ENCODE measurements at places on chromosomes 2 and 18.

- DNase-seq = no peak
These were observed 12.5 kb downstream of the SDC1 start for GRCh38 chr2:20212459-20212870.

GRCh38 chr2:190250421-190250820 is 69.2 kb downstream of the HIBCH start:
- DNase-seq = no peak

- DNase-seq = no peak
These were observed 36.3 kb downstream of the STAT4 start for GRCh38 chr2:191114403-191114886.

DNA sequence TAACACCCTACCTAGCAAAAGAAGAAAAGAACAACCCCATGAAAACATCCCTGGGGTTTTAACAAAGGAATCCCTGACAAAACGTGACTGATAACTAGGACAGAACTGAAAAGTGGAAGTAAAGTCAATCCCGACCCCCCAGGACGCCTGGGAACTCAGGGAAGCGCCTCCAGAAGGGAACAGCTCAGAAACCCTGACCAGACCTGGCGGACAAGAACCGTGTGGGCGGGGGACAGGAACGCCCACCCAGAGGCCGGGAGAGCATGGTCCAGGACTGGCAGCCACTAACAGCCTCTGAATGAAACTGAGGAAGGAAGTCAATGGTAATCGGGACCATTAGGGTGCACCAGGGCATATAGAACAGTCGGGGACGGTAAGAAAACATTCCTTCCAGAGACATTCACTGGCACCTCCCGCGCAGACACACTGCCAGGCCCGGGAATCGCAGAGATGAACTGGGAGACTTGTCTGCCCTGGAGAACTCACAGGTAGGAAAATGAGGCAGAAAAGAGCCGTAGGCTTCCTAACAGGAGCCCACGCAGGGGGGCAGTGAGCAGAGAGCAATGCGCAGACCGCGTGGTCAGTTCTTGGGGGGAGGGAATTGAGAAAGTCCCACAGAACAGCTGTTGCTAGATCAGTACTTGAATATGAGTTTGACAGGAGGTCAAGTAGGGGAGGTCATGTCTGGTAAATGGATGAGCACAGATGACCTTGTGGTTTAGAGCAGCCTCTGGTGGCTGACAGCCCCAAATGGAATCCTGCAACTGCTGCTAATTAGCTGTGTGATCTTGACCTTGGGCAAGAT is 1.3 kb upstream of the TBC1D8 start:
- peak; percentile 57 for DNase-seq

DNA sequence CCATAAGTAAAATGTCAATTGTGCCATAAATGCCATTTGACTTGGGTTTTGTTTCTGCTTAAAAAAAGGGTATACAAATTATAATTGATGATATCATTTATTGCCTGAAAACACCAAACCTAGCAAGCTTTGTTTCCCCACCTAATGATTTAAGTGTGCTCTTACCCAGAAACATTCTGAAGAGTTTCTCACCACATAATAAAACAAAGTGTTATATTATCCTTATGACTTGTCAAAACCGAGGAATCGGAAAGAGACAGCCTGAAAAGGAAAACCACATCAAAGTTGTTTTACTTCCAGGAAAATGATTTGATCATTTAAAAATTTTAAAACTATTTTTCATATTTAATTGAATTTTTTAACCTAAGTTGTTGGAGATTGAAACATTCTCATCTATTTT is 170.5 kb upstream of the SLC39A10 start:
- DNase-seq = no peak

DNA sequence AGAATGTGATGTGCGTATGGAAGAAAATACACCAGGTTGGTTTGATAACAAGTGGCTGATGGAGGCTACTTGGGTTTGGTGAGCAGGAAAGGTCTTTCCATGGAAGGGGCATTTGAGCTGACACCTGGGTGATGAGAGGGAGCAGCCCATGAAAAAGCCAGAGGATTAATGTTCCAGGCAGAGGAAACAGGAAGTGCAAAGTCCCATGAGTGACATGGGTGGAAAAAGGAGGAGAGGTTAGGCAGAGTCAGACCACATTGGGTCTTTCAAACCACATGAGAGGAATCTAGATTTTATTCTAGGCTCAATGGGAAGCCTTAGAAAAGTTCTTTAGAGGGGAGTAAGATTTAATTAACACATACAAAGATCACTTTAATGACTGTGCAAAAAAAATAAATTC is 195.7 kb downstream of the LRATD1 start:
- DNase-seq = no peak

DNA sequence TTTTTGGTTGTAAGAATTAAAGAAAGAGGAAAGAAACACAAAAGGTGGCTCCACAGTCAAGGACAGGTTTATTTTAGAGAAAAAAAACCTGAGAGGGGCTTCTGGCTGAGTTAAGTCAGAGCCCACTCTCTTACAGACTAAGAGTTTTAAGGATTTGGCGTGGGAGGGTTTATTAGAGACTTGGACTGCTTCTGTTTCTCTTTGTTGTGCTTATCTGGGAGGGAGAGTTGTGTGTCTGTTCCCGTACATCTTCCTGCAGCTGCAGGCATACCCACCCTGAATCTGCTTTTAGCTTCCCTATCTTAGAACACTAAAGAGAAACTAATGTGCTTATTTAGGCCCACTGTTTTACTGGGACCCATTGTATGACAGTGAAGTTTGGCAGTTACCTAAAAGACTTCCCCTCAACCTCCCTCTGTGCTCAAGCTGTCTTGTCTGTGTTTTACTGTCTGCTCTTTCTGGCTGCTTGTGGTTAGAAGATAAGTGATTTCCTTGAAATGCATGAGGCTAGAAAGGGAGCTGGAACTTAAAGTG is 2.7 kb downstream of the RSAD2 start:
- DNase-seq = no peak

DNA sequence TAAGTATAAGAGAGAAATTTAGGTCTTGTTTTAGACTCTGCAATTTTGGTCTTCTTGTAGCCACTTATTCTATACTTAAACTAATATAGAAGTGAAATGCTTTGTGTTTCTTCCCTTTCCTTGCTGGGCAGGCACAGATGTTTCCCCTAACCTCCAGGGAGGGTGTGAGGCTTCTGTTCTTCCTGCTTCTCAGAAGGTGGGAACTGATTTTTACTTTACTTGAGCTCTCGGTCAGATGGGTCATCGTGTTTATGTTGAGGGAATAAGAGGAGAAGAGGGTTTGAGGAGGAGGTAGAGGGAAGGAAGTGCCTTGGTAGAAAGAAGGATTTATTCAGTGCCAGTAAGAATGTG is 92.5 kb upstream of the CXCR4 start:
- no peak for DNase-seq

GRCh38 chr2:191202209-191202721 is 42.9 kb upstream of the MYO1B start:
- no peak for DNase-seq

- DNase-seq = no peak
These were observed 41.3 kb downstream of the PDCL3 start for GRCh38 chr2:100603948-100604633.

DNA sequence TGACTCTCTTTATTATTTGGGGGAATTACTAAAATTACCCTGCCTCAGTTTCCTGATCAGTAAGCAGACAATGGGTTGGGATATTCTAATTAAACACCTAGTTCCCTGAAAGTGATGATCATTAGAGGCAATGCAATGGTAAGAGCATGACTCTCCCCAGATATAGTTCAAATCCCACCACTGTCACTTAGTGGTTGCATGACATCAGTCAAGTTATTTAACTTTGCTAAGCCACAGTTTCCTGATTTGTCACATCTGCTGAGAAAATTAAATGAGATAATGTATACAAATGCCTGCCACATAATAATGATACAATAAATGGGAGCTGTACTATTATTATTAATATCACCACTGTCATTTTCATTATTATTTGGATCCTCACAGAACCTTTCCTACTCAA is 29.9 kb downstream of the ZEB2 start:
- DNase-seq = no peak

- DNase-seq = peak; percentile 66
These were observed 63.1 kb downstream of the RHOB start for GRCh38 chr2:20509770-20510490.

GRCh38 chr2:11573418-11574175 is 39.8 kb downstream of the GREB1 start:
- DNase-seq = no peak

DNA sequence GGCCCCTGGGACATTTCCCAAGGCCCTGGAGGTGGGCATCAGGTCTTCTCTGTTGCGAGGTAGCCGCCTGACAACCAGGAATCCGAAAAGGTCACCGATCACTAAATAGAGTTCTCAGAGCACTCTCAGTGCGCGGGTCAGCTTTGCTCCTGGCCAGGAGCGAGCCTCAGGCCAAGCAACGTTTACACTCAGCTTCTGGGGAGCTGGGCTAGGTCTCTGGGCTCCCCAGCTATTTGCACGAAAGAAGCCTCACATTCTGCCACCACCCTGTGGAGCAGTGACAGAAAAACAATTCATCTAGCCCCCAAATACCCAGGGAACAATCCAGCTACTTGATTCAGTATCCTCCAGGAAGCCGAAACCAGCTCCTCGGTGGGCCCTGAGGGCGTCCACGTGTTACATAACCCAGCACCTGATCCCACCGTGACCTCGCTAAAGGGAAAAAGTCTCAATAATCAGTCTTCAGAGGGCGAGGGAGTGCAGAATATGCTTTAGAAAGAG is 3.3 kb downstream of the SH3BP4 start:
- no peak for DNase-seq

DNA sequence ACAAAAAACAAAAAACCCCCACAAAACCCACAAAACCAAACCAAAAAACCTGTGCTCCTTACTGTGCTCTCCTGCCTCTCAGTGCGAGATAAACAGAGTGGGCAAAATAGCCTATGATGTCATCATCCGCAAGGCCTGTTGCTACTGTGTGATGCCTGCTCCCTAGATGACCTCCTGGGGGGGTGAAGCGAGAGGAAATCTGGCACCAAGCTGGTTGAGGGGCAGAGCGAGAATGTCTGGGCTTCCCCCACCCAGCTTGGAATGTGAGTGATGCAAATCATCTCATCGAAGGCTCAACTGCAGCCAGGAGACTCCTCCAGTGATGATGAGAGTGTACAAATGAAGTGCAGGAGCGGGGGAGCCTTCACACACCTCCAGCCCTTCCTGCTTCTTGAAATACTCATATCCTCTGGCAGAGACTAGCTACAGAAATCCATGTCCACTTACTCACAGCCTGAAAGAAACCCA is 57.7 kb upstream of the MAP4K3 start:
- no peak for DNase-seq

- no peak for DNase-seq
These were observed 51.6 kb downstream of the NEDD4L start for GRCh38 chr18:58095655-58096054.

- DNase-seq = no peak
These were observed 87.0 kb upstream of the ID2 start for GRCh38 chr2:8594731-8595427.

GRCh38 chr2:3680548-3681345 is 22.6 kb upstream of the DCDC2C start:
- DNase-seq = no peak

DNA sequence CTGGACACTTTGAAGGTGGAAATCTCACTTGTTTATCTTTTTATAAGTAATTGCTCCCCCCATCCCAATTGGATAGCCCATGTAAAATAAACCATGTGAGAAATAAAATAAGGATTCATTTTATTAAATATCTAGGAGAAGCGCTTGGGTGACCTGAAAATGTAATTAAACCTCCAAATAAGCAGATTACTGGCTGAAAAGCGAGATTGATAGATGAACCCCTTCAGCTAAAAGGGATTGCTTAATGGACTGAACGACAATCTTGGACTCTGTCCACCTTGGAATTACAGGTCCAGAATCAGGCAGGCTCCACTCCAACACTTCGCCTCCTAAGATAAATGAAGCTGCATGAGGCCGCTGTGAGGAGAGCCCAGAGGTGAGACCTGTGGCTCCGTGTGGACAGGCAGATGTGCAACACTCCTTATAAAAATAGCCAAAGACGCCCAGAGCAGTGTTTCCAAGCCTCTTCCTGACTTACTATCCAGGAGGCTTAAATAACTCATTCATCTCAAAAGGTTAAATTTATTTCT is 441.5 kb downstream of the MTX2 start:
- DNase-seq = no peak

DNA sequence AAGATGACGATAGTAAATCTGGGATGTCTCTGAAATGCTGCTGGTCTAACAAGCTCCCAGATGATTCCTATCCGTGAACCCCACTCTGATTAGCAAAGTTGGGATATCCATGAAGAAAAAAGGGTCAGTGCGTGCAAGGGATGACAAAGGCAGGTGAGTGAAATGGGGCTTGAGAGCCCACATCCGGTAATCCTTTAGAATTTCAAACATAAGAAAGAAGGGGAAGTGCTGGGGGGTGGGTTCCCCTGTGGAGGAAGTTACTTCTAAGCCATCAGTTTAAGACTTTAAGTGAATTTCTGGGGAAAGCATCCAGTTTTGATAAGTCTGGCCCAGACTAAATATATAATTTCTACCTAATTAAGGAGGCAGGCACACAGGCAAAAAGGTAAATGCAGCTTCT is 209.5 kb downstream of the DPP10 start:
- DNase-seq = no peak

DNA sequence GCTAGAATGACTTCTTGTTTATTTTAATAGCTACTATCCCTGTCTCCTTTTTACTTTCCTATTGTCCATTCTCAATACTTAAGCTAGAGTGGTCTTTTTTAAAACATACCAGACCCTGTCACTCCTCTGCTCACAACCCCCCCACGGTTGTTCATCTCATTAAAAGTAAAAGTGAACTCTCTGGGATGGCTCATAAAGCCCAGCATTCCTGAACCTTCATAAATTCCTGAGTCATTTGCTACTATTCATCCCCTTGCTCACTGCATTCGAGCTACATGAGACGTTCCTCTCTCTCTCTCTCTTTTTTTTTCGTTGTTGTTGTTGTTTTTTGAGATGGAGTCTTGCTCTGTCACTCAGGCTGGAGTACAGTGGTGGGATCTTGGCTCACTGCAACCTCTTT is 148.7 kb upstream of the DSEL start:
- no peak for DNase-seq

- DNase-seq = no peak
These were observed 79.1 kb upstream of the MGAT4A start for GRCh38 chr2:98809878-98810587.

DNA sequence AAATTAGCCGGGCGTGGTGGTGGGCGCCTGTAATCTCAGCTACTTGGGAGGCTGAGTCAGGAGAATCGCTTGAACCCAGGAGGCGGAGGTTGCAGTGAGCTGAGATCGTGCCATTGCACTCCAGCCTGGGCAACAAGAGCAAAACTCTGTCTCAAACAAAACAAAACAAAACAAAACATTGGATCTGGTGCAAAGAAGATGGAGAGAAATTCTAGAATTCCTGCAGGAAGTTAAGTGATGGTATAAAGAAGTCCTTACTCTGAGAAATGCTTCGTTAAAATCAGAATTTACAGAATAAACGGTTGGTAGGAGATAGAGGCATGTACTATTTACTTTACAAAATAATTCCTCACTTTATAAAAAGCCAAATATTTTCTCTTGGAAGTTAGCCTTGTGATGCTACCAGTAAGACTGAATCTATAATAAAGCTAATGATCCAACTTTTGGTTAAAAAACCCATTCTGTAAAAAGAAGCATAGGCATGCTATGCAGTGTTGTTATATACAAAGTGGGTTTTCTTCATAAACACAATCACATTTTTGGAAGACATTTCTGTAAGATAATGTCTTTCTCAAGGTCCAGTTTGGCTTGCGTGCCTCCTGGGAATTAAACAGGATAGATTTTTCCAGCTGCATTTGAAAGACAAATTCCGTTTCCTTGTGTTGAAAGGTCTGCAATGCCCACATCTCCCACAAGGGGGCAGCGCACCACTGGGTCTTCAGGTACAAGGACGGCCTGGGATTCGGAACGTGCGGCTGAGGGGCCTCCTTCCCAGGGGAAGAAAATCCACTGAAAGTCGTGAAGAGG is 35.6 kb upstream of the PNO1 start:
- peak; percentile 39 for DNase-seq

Measured in T47D (cell line).